ENCODE measurements at places on chromosomes 3 and 15.

GRCh38 chr15:92883163-92883875 lies 16.8 kb upstream of the CHD2 start:
- no peak for DNase-seq

- no peak for DNase-seq
Observed at GRCh38 chr15:33109345-33109744, 85.2 kb downstream of the FMN1 start.

DNA sequence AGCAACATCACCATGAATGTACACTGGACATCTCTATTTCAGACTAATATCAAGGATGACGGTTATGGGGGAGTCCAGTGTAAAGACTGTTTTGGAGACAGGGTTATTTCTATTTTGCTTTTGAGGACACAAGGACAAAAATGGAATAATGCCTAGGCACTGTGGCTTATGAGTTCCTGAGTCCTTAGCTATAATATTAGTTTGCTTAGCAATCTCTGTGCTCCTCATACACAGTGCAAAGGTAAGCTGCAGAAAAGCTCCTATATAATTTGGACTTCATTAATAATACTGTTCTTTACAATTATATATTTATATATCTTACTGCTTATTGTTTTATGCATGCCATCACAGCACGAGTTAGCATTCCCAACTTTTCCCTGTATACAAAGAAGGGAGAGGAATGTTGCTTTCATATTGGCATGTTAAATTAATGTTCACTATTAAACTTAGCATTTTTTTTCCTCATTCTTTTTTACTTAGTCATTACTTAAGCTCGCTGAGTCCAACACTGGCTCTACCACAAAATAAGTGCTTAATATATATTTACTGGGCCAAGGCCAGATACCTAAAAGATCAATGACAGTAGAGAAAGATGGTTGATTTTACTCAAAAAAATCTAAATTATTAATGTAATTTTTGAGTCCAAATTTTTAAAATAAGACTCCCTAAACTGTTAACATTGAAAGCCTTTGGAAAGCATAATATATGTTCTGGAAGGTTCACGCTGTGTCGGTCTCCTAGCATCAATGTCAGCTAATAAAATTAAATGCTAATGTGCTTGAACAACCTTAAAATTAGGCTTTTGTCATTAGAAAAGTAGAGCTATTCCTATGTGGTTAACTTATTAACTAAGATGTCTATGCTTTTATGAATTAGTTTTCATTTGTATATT lies 13.8 kb downstream of the THBS1 start:
- no peak for DNase-seq

DNA sequence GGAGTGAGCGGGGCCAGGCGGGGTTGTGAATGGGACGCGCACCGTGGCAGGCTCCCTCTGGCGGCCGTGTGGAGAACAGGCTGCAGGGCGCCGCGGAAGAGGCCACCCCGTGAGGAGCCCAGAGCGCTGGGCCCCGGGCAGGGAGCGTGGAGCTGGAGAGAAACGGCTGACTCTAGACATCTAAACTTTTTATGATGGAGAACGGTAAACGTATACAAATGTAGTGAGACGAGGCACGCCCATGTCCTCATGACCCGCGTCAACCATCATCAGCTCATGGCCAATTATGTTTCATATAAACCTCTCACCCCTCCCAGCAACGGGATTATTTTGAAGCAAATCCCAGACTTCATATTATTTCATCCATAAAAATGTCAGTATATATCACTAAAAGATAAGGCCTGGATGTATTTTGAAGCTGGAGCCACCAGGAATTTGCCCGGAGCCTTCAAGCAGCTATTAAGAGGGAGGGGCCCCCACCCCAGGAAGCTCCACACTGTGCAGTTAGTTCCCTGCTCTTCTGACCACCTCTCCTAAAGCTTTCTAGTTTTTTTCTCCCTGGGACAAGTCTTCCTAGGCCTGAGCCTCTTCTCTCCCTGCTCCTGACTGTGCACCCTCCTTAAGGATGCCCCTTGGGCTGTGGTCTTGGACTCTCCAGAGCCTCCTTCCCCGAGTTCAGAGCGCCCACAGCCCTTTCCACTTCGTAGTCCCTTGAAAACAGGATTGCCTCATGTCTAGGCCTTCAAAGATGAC lies 149.5 kb downstream of the SMAD6 start:
- DNase-seq, result peak; percentile 31

DNA sequence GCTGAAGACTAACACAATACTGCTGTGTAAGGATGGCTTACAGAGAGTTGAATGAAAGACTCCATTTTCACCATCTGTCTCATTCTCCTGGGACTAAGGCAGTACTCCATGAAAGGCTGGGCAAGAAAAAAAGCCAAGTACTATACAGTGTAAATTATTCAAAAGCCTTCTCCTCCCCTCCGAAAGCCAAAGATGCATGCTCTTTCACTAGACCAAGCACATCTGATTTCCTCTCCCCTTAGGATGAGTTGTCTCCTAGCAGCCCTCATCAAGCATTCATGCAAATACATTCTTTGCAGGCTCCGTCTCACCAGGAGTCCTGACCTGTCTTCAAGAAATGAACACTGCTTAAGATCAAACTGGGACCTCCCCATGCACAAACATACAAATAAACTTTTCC lies 133.5 kb upstream of the THBS1 start:
- DNase-seq, result no peak

DNA sequence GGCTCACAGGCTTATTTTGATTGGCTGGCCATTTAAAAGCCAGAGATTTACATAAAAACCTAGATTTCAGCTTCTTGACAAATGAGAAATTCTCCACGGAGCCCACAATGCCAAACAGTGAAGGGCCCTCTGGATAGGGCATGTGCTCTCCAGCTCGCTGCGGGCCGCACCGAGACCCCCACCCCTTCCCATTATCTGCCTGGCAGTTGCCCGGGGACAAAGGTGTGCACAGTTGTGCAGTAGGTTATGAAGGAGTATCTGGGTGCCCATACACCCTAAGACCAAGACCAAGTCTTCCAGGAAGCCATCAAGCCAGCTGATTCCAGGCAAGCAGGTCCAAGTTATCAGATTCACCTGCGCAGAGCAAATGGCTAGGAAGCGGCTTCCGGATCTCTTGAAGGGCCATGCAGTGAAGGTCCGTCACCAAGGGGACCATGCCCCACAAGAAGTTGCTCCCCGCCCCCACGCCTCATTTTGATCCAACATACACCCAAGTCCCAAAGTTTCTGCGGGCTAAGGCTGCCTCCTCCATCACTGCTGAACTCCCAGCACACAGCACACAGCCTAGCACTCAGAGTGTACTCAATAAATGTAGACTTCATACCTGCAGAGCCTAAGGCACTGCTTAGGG lies 1.3 kb downstream of the MRPS25 start:
- no peak for DNase-seq

- DNase-seq, result no peak
Observed at GRCh38 chr3:60633644-60634043, 617.6 kb downstream of the FHIT start.

DNA sequence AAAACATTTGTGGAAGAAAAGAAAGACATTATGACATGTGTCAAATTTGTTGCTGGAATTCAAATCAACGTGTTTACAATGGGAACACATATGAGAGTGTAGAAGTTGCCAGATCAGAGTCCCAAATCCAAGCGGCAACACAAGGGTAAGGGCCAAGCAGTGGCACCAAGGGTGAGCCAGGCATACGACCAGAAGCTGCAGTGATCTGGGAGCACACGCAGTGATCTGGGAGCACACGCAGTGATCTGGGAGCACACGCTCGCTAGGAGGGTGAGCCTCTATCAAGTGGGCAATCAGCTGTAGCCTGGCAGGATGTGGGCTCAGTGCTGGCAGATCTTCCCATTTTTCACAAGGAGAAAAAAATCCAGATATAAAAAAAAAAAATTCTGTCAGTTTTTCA lies 148.2 kb downstream of the TLE3 start:
- no peak for DNase-seq

DNA sequence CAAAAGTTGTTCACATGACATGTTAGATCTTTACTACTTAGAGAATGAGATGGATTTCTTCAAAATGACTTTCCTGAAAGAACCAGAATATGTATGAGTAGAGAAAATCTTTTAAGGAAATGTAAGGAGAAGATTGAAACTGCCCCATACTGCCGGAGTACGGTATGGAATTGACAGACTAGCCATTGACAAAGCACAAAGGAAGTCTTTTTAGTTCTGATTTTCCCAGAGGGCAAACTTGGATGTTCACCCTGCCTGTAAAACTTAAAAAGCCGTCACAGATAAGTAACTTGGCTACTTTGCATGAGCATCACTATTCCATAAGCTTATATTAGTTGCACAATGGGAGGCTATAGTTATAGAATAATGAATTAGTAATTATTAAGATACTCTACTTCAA lies 93.8 kb downstream of the NECTIN3 start:
- no peak for DNase-seq

- DNase-seq, result no peak
Observed at GRCh38 chr3:55017876-55018275, 90.0 kb upstream of the LRTM1 start.

DNA sequence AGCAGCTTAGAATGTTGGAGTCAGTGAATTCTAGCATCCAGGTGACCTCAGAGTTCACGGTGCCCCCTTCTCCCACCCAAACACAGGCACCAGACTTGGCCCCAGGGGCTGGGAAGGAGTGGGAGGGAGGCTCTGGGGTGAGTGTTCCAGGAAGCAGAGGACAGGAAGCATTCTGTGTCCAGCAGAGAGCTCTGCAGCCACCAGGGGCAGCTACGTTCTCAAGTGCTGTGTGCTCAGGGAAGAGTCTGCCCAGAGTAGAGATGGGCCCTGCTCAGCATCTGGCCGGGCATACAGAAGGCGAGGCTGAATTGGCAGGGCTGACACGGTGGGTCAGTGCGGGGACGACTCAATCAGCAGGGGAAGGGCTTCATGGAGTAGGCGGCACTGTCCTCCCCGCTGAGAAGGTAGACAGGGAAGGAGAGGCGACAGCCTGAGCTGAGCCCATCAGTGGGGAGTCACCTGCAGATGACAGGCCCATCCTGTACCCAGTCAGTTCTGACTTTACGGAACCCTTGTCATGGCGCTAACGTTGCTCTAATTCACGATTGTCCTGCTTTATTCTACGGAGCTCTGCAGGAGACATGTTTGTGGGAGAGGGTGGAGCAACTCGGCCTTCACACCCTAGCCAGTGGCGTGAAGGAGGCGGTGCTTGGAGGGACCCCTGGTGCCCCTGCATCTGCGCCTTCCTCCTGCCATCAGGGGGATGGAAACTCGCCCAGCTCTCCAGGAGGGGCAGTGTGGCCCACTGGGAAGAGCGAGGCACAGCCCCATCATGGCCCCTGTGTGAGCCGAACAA lies 82.2 kb downstream of the C3orf70 start:
- DNase-seq, result no peak

GRCh38 chr3:37753428-37753827 lies 108.3 kb upstream of the CTDSPL start:
- DNase-seq, result no peak

- DNase-seq, result no peak
Observed at GRCh38 chr15:85421116-85421925, 40.9 kb downstream of the AKAP13 start.

DNA sequence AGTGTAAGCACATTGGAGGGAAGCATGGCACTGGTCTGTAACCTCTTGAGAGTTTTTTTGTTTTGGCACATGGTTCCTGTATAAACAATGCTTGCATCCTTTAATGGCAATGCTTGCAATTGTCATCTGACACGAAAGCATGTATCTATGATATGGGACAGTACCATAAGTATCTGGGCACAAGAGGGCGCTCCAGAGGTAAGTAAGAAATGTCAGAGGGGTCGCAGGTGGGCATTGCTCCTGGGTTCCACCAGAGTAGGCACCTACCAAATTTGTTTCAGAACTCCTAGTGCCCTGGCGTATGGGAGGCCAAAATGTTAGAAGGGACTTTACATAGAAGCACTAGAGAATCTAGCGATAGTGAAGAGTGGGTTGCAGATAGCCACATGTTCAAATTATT lies 58.7 kb upstream of the BCHE start:
- no peak for DNase-seq

GRCh38 chr15:68278345-68278594 lies 725 bp downstream of the FEM1B start:
- DNase-seq, result no peak

- DNase-seq, result no peak
Observed at GRCh38 chr3:174767406-174767805, 91.7 kb upstream of the NAALADL2 start.

GRCh38 chr15:62823561-62823960 lies 219.0 kb upstream of the TPM1 start:
- no peak for DNase-seq

DNA sequence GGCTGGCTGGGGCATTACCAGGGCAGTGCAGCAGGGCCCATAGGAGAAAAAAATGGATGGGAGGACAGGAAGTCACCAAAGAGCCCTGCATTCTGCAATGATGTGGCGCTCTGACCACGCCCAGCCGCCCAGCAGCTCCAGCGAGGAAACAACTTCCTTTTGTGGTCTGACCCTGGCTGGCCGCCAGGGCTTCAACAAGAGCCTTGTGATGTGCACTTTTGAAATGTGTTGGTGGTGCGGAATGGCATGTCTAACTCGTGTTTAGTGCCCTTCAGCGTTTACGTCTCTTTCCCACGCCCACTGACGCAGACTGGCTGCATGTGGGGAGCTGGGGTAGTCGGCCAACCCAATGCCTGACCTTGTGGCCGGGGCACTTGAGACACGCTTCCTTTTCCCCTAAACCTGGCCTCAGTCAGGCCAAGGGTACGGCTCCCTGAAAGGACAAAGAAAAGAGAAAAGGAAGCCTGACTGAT lies 81.9 kb upstream of the CTNNB1 start:
- peak; percentile 52 for DNase-seq
